ENCODE measurements at places on chromosomes 6 and 20. TPM values are rescaled to one million over a fixed set of nuclear protein-coding genes. Genes with fewer than 3 reads are reported as not detected.
A peak's percentile ranks its signal among the peaks of the same experiment; 100 is the strongest.

DNA sequence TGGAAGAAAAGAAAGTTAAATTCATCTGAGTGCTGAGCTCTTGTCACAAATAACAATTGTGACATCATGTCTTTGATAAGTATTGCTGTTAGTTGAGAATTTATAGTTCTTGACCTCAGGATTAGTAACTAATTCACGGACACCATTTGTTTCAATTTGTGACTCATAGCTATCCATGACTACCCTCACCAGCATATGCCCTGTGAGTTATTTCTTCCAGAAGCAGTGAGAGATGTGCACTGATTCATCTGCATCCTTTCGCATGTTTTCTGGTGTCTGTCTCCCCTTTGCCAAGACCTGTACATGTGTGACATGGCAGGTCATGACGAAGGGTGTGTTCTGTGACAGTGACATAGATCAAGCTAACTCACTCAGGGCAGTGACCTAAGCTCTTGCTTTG lies 86.9 kb downstream of the SOBP start:
- no peaks in the 10 kb centered on the region for H3K27me3 ChIP-seq
- H3K4me3 ChIP-seq: no peak overlapping the region
- H3K4me1 ChIP-seq: no peaks in the 10 kb centered on the region
- no peak for DNase-seq
- no peak overlapping the region for H3K27ac ChIP-seq

GRCh38 chr6:52249078-52249477 lies 4.8 kb upstream of the IL17F start:
- no peaks in the 10 kb centered on the region for H3K36me3 ChIP-seq
- no peak for DNase-seq
- no peak overlapping the region for H3K27ac ChIP-seq
- no peaks in the 10 kb centered on the region for H3K4me1 ChIP-seq

DNA sequence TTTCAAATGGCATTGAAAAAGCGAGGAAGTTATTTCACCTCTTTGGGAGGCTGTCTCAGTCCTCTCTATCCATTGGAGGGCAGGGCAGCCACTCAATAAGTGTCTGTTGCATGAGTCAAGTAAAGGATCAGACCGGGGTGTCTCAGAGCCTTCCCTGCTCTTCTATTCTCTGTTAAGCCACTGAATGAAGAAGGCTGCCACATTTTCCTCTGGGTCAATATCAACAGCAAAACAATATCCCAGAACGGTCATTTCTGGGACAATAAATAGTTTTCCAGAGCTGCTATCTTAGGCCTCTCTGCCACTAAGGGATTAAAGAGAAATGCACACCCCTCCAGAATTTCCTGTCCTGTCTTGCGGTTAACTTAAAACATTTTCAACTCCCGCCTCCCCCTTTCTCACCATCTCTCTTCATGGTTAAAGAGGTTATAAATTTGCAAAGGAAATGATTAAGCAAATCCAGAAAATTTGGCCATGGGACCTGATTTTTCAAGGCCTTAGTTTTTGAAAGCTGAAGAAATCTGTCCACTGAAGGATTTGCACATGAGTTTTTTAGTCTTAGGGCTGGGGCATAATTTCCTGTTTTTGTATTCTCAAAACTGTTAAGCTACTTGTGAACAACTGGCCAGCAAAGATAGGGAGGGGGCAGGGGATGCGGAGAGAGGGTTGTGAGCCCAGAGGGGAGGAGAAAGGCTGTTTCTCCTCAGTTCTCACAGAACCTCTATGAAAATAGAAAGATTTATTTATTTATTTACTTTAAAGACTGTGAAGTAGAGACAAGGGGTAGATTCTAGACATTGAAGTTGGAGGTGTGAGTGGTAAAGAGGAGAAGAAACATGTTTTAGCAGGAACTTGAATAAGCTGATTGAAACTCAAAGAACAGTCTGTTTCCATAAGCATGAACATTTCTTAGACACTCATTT lies 135.7 kb downstream of the BCAS1 start:
- H3K36me3 ChIP-seq: no peaks in the 10 kb centered on the region
- peak overlapping the region; percentile 66 for H3K27ac ChIP-seq
- no peaks in the 10 kb centered on the region for H3K27me3 ChIP-seq
- no peaks in the 10 kb centered on the region for H3K4me1 ChIP-seq
- H3K4me3 ChIP-seq: no peak overlapping the region

DNA sequence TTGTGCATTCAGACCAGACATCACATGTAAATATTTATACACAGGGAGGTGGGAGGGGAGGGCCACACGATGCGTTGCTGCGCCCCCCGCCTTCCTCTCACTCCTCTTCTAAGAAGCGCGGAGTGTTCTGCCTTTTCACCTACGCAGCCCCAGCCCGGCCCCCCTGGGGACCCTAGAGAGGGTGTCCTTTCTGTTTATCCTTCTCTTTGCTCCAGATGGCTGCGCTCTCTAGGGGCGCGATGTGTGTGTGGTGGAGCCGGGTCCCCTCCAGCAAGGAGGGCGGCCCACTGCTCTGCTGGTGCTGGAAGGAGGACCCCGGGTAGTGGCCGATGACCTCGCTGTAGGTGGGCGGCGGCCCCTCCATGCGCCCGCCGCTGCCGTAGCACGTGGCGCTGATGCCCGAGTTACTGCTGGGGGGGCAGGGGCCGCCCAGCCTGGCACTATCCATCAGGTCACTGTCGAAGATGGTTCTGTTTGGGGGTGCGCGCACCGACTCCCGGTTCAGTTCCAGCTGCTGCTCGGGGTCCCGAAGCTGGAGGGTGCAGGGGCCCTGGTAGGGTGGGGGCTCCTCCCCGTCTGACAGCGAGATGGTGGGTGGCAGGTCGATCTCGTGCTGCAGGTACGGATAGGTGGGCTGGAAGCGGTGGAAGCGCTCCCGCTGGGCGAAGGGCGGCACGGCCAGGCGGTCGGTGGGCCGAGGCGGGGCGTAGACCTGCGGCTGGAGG lies 31.8 kb upstream of the ZBP1 start:
- no peak overlapping the region for H3K27ac ChIP-seq
- H3K4me1 ChIP-seq: no peaks in the 10 kb centered on the region
- H3K27me3 ChIP-seq: no peaks in the 10 kb centered on the region

Gene NOTCH4
- 75.2 TPM for total RNA-seq

DNA sequence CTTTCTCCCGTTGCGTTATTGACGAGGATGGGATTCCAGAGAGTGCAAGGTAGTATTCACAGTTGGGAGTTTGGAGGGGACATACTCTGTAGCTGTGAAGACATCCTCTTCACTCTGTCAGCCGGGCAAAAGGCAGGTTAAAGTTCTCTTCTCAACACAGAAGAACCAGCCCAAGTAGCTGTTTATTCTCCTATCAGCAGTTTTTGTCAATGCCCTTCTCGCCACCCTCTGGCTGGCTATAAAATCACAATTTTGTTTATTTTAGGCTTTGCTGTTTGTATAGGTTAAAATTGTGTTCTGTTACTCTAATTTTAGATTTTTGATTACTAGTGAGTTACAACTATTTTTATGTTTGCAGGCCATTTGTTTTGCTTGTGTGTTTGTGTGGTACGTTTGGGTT lies 37.9 kb upstream of the MAS1 start:
- peak overlapping the region; percentile 21 for H3K27ac ChIP-seq
- H3K36me3 ChIP-seq: no peaks in the 10 kb centered on the region
- no peaks in the 10 kb centered on the region for H3K4me1 ChIP-seq
- H3K4me3 ChIP-seq: no peak overlapping the region
- no peak for DNase-seq
- no peaks in the 10 kb centered on the region for H3K27me3 ChIP-seq

GRCh38 chr20:41373931-41374920 lies 7.6 kb upstream of the EMILIN3 start:
- no peaks in the 10 kb centered on the region for H3K36me3 ChIP-seq
- H3K4me1 ChIP-seq: no peaks in the 10 kb centered on the region
- no peak overlapping the region for H3K27ac ChIP-seq
- no peaks in the 10 kb centered on the region for H3K27me3 ChIP-seq

DNA sequence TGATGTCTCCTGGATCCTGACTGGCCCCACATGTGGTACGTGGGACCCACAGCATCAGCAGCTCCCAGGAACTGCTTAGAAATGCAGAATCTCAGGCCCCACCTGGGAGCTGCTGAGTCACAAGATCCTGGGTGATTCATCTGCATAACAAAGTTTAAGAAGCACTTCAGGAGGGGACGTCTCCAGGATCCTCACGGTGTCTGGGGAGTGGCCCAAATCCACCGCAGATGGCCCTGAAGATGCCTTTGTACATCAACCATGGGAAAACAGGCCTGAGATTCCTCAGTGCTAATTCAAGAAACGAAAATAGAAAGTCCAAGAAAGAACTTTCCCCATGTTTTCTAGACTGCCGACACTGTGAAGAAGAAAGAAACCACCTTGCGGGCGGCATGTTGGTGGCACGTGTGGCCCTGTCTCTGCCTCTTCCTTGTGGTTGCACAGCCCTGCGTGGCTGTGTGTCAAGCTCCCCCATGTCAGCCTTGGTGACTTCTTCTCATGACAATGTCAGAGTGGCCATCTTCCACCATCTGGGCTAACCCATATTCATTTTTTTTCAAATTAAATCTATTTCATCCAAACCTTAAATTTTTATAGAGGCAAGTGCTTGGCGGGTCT lies 26.1 kb downstream of the RRBP1 start:
- no peak overlapping the region for H3K4me3 ChIP-seq
- peak; percentile 14 for DNase-seq
- H3K27ac ChIP-seq: peak overlapping the region; percentile 22
- H3K4me1 ChIP-seq: no peaks in the 10 kb centered on the region
- no peaks in the 10 kb centered on the region for H3K27me3 ChIP-seq
- H3K36me3 ChIP-seq: no peaks in the 10 kb centered on the region

DNA sequence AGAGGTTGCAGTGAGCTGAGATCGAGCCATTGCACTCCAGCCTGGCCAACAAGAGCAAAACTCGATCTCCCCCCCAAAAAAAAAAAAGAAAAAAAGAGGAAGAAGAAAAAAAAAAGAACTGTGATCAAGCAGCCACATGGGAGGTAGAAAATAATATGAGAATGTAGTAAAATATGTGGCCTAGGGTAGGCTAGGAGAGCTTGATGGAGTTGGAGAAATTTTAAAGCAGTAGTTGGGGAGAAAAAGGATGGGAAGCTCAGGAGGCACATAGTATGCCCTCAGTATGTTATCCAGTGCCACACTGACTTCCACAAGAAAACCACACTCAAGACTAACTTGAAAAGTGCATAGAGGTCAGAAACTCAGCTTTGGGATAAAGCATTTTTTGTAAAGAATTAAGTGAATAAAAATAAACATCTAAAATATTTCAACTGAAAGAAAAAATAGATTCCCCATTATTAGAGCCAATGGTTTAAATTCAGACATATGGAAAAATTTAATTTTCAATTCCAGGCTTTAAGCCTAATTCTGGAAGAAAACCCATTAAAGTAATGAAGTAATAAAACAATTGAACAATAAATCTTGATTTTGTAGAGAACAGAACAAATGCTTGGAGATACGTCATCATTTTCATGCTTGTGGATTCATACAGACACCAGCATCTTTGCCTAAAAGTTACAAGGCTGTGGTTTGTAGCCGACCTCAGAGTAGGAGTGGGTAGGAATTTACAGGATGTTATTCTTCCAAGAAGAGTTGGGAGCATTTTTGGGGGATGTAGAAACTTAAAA lies 34.7 kb downstream of the PLEKHG1 start:
- H3K27ac ChIP-seq: peak overlapping the region; percentile 42
- no peak for DNase-seq
- no peak overlapping the region for H3K4me3 ChIP-seq
- no peaks in the 10 kb centered on the region for H3K27me3 ChIP-seq

GRCh38 chr6:3286641-3287171 lies 28.0 kb downstream of the PSMG4 start:
- H3K4me3 ChIP-seq: no peak overlapping the region
- H3K27ac ChIP-seq: no peak overlapping the region
- H3K4me1 ChIP-seq: peaks cover under 1% of the 10 kb centered on the region
- no peaks in the 10 kb centered on the region for H3K27me3 ChIP-seq
- DNase-seq: peak; percentile 11

- H3K4me3 ChIP-seq: no peak overlapping the region
These were observed 660.4 kb upstream of the FLRT3 start for GRCh38 chr20:14997791-14998190.

- H3K27ac ChIP-seq: no peak overlapping the region
- H3K27me3 ChIP-seq: no peaks in the 10 kb centered on the region
- DNase-seq: no peak
- no peak overlapping the region for H3K4me3 ChIP-seq
- H3K36me3 ChIP-seq: no peaks in the 10 kb centered on the region
- no peaks in the 10 kb centered on the region for H3K4me1 ChIP-seq
These were observed 127.8 kb upstream of the SLC22A23 start for GRCh38 chr6:3584606-3585005.

Gene SULF2
- 99.1 TPM for total RNA-seq
